ENCODE measurements at places on chromosomes 2 and 18.

- DNase-seq, result no peak
Measured at GRCh38 chr2:137776697-137777096, 187.6 kb upstream of the HNMT start.

- DNase-seq, result no peak
Measured at GRCh38 chr18:8609659-8610458, 622 bp downstream of the RAB12 start.

- DNase-seq, result no peak
Measured at GRCh38 chr18:36128907-36129299, 237 bp downstream of the SLC39A6 start.

DNA sequence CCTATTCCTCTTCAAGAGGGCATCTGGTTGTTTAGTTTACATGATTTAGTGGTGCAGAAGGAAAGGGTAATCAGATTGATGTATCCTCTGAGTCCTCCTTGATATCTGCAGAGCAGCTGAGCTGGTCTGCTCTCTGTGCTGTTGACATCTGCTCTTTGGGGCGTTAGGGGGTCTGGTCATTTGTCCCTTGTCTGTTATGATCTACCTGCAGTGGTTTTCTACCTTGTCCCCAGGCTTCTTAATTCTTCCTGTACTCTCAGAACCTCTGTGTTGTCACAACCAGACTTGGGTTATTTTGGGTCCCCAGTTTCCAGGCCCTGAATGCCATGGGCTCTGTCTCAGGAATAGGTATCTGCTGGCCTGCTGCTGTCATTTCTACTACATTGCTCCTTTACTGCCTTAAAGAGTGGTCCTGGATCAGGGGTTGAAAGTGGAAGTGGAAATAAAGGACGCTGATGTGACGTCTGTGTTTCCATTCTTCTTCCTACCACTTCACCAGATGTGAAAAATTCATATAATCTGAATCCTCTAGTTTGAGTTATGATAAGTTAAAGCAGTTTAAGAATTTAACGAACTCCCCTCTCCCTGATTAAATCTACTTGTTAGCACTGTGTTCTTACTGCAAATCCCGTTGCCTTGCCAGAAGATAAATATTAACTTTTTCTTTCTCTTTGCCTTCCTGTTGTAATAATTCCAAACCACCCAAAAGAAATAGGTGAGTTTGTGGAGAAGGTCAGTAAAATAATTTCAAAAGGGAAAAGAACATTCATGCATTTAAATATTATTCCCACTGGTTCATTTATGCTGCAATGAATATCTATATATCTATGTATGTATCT is 16.6 kb upstream of the CPS1 start:
- DNase-seq, result no peak

GRCh38 chr2:108449410-108450130 is 564 bp downstream of the GCC2 start:
- DNase-seq, result peak; percentile 21

- no peak for DNase-seq
Measured at GRCh38 chr2:23422089-23423061, 37.4 kb downstream of the KLHL29 start.

GRCh38 chr2:136131484-136131960 is 13.6 kb upstream of the CXCR4 start:
- DNase-seq, result no peak

DNA sequence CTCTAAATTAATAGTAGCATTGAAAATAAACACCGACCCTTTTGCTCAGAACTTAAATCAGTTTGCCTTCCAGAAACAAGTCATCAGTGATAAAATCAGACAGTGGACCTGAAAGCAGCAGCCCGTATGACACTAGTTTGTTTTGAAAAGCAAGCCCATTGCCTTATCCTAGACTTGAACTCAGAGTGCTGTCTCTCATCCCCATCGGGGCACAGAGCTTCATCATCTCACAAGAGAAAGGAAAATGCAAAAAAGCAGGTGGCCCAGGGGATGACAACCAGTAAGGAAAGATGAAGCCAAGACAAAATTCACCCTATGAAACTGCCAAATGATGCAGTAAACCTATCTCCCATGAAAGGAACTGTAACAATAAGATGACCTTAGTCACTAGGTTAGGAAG is 71.2 kb downstream of the CERKL start:
- DNase-seq, result no peak

DNA sequence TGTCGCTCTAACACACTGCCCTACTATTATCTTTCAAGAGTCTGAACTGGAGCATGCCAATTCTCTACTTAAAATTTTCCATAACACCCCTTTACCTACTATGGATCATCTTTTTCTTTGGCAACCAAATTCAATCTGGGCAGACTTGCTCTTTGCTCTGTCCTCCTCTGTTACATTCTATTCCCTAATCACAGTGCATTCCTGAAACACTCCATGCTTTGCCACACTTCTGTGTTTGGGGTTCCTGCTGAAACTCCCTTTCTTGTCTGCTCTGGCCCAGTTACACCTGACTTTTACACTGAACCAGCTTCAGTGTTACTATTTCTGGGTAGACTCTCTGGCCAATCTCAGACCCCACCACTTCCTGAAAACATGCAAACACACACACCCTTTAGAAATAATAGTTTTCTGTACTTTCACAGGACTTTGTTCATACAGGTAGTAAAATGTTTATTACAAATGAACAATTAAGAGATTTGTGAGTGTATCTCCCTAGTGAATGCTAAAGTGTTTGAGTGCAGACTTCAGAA is 119.9 kb upstream of the DCC start:
- DNase-seq, result no peak

GRCh38 chr18:68865021-68865420 is 67.1 kb downstream of the CCDC102B start:
- no peak for DNase-seq

GRCh38 chr2:103667335-103667884 is 905.6 kb downstream of the TMEM182 start:
- DNase-seq, result peak; percentile 13

Measured in fibroblast of skin of scalp (primary cell).